ENCODE measurements at places on chromosomes 16 and 17.

DNA sequence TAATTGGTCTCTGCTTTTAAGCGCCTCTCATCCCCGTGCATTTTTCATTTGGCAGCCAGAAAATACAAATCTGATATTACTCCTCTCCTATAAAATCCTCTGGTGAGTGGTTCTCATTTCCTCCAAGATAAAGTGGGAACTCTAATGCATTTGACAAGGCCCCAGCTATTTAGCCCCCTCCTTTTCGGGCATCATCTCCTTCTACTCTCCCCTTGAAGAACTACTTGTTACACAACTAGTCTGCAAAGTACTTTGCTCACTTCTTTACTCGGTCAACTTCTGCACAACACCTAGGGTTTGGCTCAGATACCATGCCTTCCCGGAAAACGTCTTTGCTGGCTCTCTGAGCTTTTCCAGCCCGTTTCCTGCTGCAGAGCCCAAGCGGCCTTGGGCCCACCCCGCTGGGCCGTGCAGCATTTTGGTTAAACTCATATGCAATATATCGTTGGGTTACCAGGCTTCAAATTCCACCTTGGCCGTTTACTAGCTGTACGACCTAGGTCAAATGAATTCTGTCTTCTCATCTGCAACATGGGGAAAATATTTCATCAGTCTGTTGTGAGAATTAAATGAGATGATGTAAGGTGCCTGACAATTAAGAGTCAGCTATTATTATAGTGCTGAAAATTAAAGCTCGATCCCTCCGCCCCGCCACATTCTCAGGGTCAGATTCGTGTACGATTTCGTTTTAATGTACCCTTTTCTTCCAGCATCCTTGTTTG lies 883 bp upstream of the TAF15 start:
- no peak for DNase-seq

DNA sequence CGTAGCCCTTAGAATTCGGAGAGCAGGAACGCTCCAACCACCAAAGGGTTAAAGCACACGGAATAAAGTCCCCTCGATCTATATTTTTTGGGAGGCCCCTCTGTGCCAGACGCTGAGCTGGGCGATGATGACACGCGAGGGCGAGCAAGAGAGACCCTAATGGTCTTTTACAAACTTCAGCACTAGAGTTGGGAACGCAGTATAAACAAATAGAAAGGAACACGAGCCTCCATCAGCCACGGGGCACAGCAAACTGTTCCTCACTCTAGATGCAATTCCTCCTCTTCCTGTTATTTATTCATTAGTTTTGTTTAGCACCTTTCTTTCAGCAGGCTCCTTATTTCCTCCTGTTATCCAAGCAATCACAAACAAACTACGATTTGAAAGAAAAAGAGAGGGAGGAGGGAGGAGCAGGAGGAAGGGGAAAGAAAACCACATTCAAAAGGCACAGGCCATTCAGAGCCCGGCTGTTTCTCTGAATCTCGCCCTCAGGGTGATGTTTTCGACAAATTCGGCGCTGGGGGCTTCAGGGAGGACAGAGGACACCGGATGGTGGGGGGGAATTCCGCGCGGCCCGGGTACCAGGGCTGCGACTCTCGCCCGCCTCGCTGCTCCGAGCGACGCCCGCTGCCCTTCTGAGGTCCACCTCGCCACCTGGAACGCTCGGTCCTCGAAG lies 1.6 kb downstream of the TOX3 start:
- no peak for DNase-seq

DNA sequence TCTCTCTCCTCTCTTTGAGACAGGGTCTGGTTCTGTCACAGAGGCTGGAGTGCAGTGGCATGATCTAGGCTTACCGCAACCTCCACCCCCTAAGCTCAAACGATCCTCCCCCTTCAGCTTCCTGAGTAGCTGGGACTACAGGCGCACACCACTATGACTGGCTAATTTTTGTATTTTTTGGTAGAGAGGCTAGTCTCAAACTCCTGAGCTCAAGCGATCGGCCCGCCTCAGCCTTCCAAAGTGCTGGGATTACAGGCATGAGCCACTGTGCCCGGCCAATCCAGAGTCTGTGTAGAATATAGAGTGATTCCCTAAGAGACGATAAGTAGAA lies 65.8 kb upstream of the RPH3AL start:
- no peak for DNase-seq

DNA sequence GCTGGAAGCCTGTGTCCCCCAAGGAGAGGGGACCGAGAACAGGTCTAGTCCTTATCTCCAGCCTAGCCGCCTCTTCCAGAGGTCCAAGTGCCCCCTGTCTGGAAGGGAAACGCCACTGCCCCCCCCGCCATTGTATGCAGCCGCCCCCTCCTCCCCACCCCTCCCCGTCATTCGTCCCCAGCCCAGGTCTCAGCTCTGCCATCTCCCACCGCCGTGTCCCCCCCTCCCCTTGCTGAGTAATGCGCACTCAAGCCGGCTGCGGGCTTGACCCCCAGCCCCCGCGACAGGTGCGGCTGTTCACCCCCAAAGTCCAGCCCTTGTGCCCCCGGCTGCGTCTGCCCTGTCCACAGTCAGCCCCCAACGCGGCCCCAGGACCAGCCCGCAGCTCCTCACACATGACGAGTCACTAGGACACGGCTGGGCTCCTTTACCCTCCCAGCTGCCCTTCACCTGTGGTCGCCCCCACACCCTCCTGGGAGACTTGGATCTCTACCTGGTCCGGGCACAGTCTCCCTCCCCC lies 622 bp downstream of the GPRC5B start:
- DNase-seq, result no peak

DNA sequence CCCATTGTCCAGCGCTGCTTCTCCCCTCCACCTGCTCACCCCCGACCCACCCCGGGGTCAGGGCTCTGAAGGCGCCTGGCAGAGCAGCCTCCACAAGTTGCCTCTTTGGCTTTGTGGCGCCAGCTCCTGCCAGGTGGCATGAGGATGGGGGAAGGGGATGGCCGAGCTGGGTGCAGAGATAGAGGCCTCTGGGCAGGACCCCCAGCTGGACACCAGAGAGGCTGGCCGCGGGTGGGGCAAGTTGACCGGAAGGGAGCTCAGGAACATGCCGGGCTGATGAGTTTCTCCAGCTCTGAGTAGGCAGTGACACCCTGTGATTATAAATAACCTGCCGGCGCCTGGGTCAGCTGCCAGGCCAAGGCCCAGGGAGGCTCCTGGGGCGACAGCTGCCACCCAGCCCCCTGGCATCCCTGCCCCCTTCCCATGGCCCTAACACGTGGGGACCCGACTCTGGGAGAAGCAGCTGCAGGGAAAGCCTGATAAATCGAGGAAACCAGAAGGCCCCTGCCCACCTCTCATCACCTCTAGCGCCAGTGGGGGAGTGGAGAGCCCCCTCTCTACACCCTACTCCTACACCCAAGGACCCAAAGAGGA lies 729 bp downstream of the P2RX5 start:
- DNase-seq, result no peak

GRCh38 chr16:66923247-66923731 lies 2.0 kb downstream of the RRAD start:
- DNase-seq, result no peak

DNA sequence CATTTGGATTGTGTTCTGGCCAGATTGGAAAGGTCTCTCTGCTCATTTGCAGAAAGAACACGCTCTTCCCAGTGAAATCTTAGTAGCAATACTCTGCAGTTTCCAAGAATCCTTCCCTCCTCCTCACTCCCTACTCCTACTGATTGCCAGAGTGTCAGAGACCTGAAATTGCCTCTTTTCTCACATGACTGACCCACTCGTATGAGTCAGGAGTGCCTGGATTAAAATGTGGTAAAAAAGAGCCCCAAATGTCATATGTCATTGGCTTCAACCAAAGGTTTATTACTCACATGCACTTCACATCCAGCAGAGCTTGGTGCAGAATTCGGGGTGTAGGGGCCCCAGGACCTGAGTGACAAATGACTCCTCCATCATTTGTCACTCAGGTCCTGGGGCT lies 39.7 kb upstream of the IRX3 start:
- no peak for DNase-seq

GRCh38 chr16:75760018-75760519 lies 33.8 kb upstream of the CPHXL start:
- no peak for DNase-seq
